Endothelial cell (in vitro differentiated cells): ENCODE measurements at places on chromosomes 13 and 19. TPM values are rescaled to one million over a fixed set of nuclear protein-coding genes. Genes with fewer than 3 reads are reported as not detected.

GRCh38 chr13:33372251-33372919, 86.8 kb upstream of the STARD13 start:
- no peak overlapping the region for H3K4me3 ChIP-seq
- peaks cover 16% of the 10 kb centered on the region for H3K4me1 ChIP-seq
- no peak overlapping the region for H3K27ac ChIP-seq
- peaks cover 2% of the 10 kb centered on the region for H3K27me3 ChIP-seq
- no peak for DNase-seq
- H3K36me3 ChIP-seq, result no peaks in the 10 kb centered on the region

CGB1 gene
- total RNA-seq, result not detected

ZNF69 gene
- not detected for total RNA-seq

TNFSF13B gene
- 1.8 TPM for total RNA-seq

EGLN2 gene
- total RNA-seq, result 146 TPM

HSPB6 gene
- total RNA-seq, result not detected

- H3K4me1 ChIP-seq, result no peaks in the 10 kb centered on the region
- H3K27ac ChIP-seq, result no peak overlapping the region
- peaks cover 12% of the 10 kb centered on the region for H3K27me3 ChIP-seq
- peaks cover 1% of the 10 kb centered on the region for H3K36me3 ChIP-seq
- DNase-seq, result no peak
- no peak overlapping the region for H3K4me3 ChIP-seq
Observed at GRCh38 chr19:2355168-2356035, 4.7 kb upstream of the TMPRSS9 start.

FCGBP gene
- 1.8 TPM for total RNA-seq

- H3K27ac ChIP-seq, result no peak overlapping the region
- H3K4me3 ChIP-seq, result no peak overlapping the region
- peaks cover 19% of the 10 kb centered on the region for H3K4me1 ChIP-seq
- no peaks in the 10 kb centered on the region for H3K36me3 ChIP-seq
- H3K27me3 ChIP-seq, result peaks cover 8% of the 10 kb centered on the region
Observed at GRCh38 chr13:98582947-98583346, 6.0 kb upstream of the STK24 start.

ZNF575 gene
- 2.3 TPM for total RNA-seq

DNA sequence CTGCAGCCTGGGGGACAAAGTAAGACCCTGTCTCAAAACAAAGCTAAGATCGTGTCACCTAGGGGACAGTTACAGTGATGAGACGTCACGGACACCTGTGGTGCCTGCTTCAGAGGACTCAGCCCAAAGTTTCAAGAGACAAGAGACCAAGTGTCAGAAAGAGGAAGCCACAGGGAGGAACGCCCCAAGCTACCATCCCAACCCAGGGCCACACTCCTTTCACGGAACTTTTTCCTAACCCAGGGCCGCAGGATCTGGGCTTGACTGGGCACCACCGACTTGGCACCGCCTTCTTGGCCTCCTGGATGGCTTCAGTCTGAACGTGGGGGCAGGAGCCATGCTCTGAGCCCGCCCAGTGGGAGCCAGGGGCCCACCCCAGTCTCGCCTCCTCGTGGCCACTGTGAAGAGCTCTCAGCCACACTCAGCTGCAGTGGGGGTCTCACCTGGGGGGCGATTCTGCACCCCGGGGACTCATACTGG, 8.5 kb downstream of the MOB3A start:
- H3K27ac ChIP-seq, result no peak overlapping the region
- H3K4me1 ChIP-seq, result peaks cover 50% of the 10 kb centered on the region
- no peak overlapping the region for H3K4me3 ChIP-seq
- peaks cover 17% of the 10 kb centered on the region for H3K36me3 ChIP-seq
- DNase-seq, result no peak

CRX gene
- not detected for total RNA-seq

RFPL4A gene
- total RNA-seq, result not detected

PRKCSH gene
- 466 TPM for total RNA-seq

GRCh38 chr13:45361596-45362206, 20.7 kb upstream of the TPT1 start:
- H3K27me3 ChIP-seq, result peaks cover 3% of the 10 kb centered on the region
- H3K4me3 ChIP-seq, result no peak overlapping the region
- no peak for DNase-seq
- no peak overlapping the region for H3K27ac ChIP-seq
- H3K4me1 ChIP-seq, result peaks cover 12% of the 10 kb centered on the region

IQCN gene
- 1.2 TPM for total RNA-seq

DNA sequence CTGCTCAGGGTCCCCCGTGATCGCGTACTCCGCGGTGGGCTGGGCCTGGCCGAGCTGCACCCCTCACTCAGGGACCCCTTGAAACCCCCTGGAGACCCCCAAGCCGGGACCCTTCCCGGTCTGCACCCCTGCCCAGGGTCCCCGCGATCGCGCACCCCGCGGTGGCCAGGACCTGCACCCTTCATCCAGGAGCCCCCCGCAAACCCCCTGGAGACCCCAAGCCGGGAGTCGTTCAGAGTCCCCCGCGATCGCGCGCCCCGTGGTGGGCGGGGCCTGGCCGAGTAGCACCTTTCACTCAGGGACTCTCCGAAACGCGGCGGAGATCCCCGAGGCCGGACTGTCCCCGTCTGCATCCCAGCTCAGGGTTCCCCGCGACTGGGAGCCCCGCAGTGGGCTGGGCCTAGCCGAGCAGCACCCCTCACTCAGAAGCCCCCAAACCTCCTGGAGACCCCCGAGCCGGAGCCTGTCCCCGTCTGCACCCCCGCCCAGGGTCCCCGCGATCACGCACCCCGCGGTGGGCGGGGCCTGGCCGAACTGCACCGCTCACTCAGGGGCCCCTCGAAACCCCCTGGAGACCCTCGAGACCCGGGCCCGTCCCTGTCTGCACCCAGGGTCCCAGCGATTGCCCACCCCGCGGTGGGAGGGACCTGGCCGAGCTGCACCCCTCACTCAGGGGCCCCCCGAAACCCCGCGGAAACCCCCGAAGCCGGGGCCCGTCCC, 748 bp downstream of the LMNB2 start:
- peaks cover under 1% of the 10 kb centered on the region for H3K36me3 ChIP-seq
- H3K4me3 ChIP-seq, result peak overlapping the region; percentile 91
- peaks cover 3% of the 10 kb centered on the region for H3K4me1 ChIP-seq
- DNase-seq, result no peak
- peaks cover 8% of the 10 kb centered on the region for H3K27me3 ChIP-seq
- H3K27ac ChIP-seq, result no peak overlapping the region

DNA sequence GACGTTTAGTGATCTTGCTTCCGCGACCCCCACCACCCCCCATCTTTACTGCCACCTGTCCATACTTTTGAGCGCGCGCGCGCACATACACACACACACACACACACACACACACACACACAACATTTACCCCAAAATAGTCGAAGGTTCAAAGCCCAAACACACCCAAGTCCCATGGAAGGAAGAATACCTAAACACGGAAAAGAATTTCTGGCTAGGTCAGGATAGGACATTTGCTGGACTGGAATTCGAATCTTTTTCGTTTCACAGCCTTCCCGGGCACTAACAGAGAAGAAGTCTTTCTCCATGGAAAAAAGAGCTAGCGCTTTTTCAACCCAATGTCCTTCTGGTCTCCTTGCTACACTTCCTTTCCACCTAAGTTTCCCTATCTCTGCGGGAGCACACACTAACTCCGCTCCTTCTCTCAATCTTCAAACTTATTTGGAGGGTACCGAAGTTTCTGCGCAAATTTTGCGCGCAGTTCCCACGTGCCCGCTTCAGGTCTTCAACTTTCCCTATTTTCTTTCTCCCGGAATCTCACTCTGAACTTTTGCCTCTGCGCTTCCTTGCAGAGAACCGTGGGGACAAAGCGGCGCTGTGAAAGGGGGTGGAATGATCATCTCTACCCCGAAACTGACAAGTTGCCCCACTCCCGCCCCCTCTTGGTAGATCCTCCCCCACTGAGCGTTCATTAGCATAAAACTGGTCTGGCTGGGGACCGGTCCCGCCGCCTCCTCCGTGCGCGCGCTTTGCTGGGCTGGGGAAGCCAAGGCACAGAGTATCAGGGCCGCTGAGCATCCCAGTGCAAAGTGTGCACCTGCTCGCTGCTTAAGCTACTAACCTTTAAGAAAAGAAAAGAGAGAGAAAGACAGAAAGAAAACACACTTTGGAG, 2.7 kb downstream of the DACH1 start:
- peaks cover 23% of the 10 kb centered on the region for H3K36me3 ChIP-seq
- peak; percentile 52 for DNase-seq
- H3K27ac ChIP-seq, result peak overlapping the region; percentile 85
- H3K27me3 ChIP-seq, result peaks cover 13% of the 10 kb centered on the region
- H3K4me1 ChIP-seq, result peaks cover 31% of the 10 kb centered on the region

SYT5 gene
- 1.6 TPM for total RNA-seq

GRCh38 chr19:13952931-13953531, 722 bp downstream of the DCAF15 start:
- peaks cover 12% of the 10 kb centered on the region for H3K27me3 ChIP-seq
- H3K4me3 ChIP-seq, result peak overlapping the region; percentile 90
- H3K27ac ChIP-seq, result no peak overlapping the region

DNA sequence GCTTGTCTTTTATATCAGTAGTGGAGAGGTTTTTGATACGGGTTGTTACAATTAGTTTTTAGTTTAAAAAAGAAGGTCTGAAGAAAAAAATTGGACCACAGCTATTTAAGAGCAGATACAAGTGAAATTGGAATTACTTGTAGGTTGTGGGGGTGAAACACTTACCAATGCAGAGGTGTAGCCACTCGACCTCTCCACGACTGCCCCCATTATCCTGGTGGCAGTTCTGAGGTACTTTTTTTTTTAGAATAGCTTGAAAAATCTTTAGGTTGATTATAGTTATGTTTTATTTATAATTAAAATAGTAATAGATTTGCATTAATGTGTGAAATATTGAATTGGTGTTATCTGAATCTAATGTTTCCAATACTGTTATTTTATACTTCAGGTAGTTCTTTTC, 60.7 kb downstream of the PAN3 start:
- DNase-seq, result no peak
- no peak overlapping the region for H3K27ac ChIP-seq
- H3K4me3 ChIP-seq, result no peak overlapping the region
- H3K36me3 ChIP-seq, result peaks cover 8% of the 10 kb centered on the region

KRTDAP gene
- total RNA-seq, result not detected

DNA sequence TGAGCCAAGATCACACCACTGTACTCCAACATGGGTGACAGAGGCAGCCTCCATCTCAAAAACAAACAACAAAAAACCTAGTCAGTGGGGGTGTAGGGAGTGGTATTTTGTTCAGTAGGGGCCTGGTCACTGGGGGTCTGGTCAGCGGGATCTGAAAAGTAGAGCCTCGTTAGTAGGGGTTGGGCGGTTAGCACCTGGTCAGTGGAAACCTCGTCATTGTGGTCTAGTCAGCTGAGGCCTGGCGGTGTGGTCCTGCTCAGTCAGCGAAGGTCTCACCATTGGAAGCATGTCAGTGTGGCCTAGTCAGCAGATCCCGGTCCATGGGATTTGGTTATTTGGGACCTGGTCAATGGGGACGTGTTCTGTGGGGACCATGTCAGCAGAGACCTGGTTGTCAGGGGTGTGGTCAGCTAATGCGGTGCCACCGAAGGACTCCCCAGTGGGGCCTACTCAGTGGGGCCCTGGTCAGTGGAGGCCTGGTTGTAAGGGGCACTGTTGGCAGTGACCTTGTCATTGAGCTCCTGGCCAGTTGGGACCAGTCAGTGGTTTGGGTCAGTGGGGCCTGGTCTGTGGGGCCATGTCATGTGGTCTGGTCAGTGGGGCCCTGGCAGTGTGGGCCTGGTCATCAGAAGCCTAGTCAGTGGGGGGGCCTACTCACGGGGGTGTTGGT, 63.0 kb upstream of the TPM4 start:
- DNase-seq, result no peak
- H3K36me3 ChIP-seq, result peaks cover 10% of the 10 kb centered on the region
- no peak overlapping the region for H3K27ac ChIP-seq
- H3K4me3 ChIP-seq, result peak overlapping the region; percentile 37
- no peaks in the 10 kb centered on the region for H3K4me1 ChIP-seq

MEF2B gene
- total RNA-seq, result 0.97 TPM

GRCh38 chr13:31675440-31675953, 63.8 kb upstream of the RXFP2 start:
- H3K4me3 ChIP-seq, result no peak overlapping the region
- H3K27me3 ChIP-seq, result peaks cover 1% of the 10 kb centered on the region
- no peak for DNase-seq
- H3K27ac ChIP-seq, result no peak overlapping the region

DNA sequence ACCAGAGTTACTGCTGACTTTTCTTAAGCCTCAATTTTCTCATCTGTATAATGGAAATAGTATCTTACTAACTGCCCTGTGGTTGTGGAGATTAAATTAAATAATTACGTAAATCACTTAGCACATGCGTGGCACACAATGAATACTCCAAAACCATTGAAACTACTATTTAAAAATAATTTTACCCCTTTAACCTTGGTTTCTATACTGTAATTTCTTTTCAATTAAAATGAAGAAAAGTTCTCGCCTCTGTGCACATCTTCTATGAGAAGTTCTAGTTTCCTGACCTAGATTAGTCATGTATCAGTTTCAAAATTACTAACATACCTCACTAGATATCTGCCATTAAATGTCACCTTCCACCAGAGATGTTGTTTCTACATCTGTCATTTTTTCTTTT, 5.7 kb downstream of the SLITRK1 start:
- no peak for DNase-seq
- peaks cover 8% of the 10 kb centered on the region for H3K27me3 ChIP-seq
- H3K27ac ChIP-seq, result no peak overlapping the region
- no peaks in the 10 kb centered on the region for H3K4me1 ChIP-seq
- H3K36me3 ChIP-seq, result no peaks in the 10 kb centered on the region

GRCh38 chr19:31515931-31516330, 166.7 kb upstream of the TSHZ3 start:
- H3K27me3 ChIP-seq, result peaks cover 2% of the 10 kb centered on the region
- no peak overlapping the region for H3K27ac ChIP-seq
- no peaks in the 10 kb centered on the region for H3K4me1 ChIP-seq
- DNase-seq, result no peak
- H3K4me3 ChIP-seq, result no peak overlapping the region

DNA sequence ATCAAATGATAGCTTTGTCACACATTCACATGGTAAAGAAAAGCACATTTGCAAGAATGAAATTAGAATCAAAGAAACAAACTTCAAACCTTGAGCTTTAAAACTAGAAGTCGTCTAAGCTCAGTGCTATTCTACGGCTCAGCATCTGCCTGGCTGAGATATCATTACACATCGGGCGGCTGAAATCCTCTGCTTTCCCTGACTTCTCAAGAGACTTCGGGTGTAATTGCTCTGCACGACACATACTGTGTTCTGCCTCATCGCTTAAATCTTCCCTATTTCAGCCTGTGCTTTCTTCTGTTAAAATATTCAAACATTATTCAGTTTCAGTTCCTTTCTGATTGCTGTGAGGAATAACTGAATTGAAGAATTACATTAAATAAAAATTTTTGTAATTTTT, 265.3 kb downstream of the NALCN start:
- H3K27ac ChIP-seq, result no peak overlapping the region
- no peak for DNase-seq
- H3K27me3 ChIP-seq, result no peaks in the 10 kb centered on the region
- no peaks in the 10 kb centered on the region for H3K4me1 ChIP-seq
- no peaks in the 10 kb centered on the region for H3K36me3 ChIP-seq
- no peak overlapping the region for H3K4me3 ChIP-seq

- H3K4me1 ChIP-seq, result peaks cover 27% of the 10 kb centered on the region
- DNase-seq, result no peak
- no peak overlapping the region for H3K4me3 ChIP-seq
- peaks cover 6% of the 10 kb centered on the region for H3K27me3 ChIP-seq
- no peaks in the 10 kb centered on the region for H3K36me3 ChIP-seq
Observed at GRCh38 chr13:60143775-60144174, 20.0 kb downstream of the DIAPH3 start.

- H3K36me3 ChIP-seq, result peaks cover 6% of the 10 kb centered on the region
- peaks cover 13% of the 10 kb centered on the region for H3K27me3 ChIP-seq
- H3K4me3 ChIP-seq, result no peak overlapping the region
- no peak overlapping the region for H3K27ac ChIP-seq
- no peak for DNase-seq
- peaks cover 3% of the 10 kb centered on the region for H3K4me1 ChIP-seq
Observed at GRCh38 chr19:12607631-12608030, 3.0 kb downstream of the ZNF490 start.
